ENCODE measurements at places on chromosomes 4 and X.

DNA sequence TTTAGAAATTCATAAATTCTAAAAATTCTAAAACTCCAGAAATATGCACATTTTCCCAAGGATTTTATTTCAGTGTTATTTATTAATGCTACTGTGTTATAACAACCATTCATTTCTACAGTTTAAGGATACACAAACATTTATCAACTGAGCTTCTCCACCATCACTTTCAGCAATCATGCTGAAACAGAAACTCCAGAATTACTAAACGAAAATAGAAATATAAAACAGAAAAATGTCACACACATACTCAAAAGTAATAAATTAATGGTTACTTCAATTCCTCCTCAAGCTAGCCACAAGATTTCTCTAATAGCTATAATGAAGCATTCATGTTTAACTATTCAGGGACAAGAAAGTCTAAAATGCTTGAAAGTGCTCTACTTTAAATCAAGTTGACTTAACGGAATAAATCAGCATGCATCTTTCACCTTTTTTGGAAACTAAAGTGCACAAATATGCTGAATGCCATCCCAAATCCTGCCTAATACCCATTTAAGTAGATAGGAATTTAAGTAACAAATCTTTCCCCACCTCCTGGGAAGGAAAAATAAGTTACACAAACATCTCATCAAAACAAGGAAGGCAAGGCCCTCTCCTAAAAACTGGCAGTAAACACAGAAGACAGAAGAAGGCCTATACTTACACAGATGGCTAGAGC, 563 bp downstream of the FAM13A start:
- H3K27me3 ChIP-seq, result no peaks in the 10 kb centered on the region
- no peaks in the 10 kb centered on the region for H3K4me1 ChIP-seq
- H3K4me3 ChIP-seq, result no peak overlapping the region

DNA sequence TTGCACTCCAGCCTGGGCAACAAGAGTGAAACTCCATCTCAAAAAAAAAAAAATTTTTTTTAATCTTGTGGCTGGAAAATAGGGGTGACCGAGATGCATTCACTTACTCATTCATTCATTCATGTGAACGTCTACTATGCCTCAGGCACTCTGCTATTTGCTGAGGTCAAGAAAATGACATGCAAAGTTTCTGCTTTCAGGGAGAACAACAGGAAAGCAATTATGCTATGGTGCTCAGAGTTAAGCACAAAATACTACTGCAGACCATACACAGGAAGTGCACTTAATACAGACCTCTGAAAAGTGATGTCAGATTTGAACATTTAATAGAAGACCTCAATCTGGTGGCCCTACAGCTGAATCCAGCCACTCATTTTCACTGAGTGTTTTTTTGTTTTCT, 59.6 kb upstream of the DUSP21 start:
- H3K4me1 ChIP-seq, result no peaks in the 10 kb centered on the region
- no peak overlapping the region for H3K4me3 ChIP-seq
- no peak for DNase-seq
- H3K27ac ChIP-seq, result no peak overlapping the region
- no peaks in the 10 kb centered on the region for H3K36me3 ChIP-seq

GRCh38 chrX:134761788-134762187, 103.5 kb upstream of the PLAC1 start:
- no peak overlapping the region for H3K27ac ChIP-seq
- no peak for DNase-seq
- no peaks in the 10 kb centered on the region for H3K36me3 ChIP-seq
- no peaks in the 10 kb centered on the region for H3K27me3 ChIP-seq
- no peaks in the 10 kb centered on the region for H3K4me1 ChIP-seq

DNA sequence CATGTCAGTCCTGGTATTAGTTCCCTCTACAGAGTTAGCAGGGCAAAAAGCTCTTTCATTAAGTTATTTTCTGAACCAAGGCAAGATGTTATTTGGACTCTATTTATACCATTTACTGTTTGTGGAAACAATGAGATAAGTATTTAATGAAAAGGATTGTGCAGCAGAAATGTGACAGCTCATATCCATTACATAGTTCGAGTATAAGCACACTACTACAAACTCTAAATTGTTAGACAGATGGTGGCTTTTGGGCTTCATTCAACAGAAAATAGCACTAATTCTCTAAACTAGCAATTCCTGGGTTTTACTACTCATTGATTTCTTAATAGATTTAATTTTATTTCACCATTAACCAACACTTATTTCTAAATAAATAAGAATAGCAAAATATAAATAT, 95.2 kb upstream of the ANK2 start:
- H3K4me3 ChIP-seq, result no peak overlapping the region
- no peaks in the 10 kb centered on the region for H3K4me1 ChIP-seq
- no peak overlapping the region for H3K27ac ChIP-seq

- H3K4me1 ChIP-seq, result no peaks in the 10 kb centered on the region
- no peak overlapping the region for H3K27ac ChIP-seq
- H3K4me3 ChIP-seq, result no peak overlapping the region
- H3K27me3 ChIP-seq, result no peaks in the 10 kb centered on the region
Measured at GRCh38 chr4:144788469-144788868, 142.5 kb downstream of the HHIP start.

GRCh38 chr4:129230846-129231245, 134.9 kb downstream of the C4orf33 start:
- no peak for DNase-seq
- H3K4me1 ChIP-seq, result no peaks in the 10 kb centered on the region
- no peak overlapping the region for H3K27ac ChIP-seq
- no peaks in the 10 kb centered on the region for H3K36me3 ChIP-seq

Data from T-cell (primary cell).